ENCODE measurements at places on chromosomes 4 and X.

GRCh38 chr4:79820427-79820826 lies 252.6 kb downstream of the ANTXR2 start:
- no peak for DNase-seq

DNA sequence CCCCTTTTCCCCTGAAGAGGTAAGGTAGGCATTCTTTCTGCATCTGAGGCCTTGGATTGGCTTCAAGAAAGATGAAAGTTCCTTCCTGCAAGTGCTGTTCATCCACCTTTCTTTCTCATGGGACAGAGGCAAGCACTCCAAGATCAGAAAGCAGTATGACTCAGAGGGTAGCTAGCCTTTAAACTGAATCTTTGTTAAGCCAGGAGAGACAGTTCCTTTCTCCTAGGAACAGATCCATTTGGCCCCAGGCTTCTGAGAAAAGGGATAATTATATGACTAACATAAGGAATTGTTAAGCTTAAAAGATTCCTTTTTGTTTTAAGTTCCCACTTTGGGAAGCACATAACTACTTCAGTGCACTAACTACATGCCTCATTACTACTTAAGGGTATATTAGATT lies 192.0 kb downstream of the PPP3CA start:
- DNase-seq = no peak

DNA sequence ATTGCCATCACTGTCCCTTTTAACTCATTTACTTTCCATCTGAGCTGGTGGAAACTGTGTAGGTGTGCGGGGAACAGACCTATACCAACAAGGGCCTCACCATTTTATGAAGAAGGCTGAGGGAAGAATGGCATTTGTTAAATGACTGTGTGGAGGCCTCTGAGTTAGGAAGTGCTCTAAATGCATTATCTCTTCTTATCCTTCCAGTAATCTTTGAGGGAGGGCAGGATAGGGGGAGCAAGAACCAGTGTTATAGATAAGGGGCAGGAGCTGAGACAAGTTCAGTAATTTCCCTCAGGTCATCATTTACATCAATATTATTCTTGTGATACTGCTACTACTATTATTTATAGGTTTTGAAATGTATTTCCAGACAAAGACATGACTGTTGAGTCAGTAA lies 122.4 kb upstream of the PDLIM3 start:
- DNase-seq = no peak

GRCh38 chr4:123037804-123038203 lies 115.4 kb upstream of the NUDT6 start:
- DNase-seq = no peak

GRCh38 chrX:19721726-19722370 lies 165.6 kb downstream of the SH3KBP1 start:
- no peak for DNase-seq

- peak; percentile 47 for DNase-seq
Measured at GRCh38 chrX:154013614-154014360, 5.9 kb downstream of the IRAK1 start.

- no peak for DNase-seq
Measured at GRCh38 chr4:9704551-9705332, 76.7 kb upstream of the DRD5 start.

DNA sequence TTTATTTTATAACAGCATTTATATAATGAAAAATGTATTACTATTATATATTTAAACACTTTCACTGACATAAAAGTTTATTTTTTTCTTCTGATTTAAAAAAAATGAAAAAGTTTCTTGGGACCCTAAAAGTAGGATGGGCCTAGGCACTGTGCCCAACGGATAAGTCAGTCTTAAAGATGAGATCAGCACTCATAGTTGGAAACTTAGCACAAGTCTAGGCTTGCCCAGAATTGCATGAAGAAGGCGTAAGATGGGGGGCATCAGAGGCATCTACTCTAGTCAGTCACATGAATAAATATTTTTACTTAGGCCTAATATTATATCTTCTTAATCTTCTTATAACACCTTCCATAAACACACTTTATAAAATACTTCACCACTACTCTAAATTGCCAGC lies 306.7 kb upstream of the GRID2 start:
- DNase-seq = no peak

- no peak for DNase-seq
Measured at GRCh38 chr4:52997132-52997416, 135.0 kb downstream of the RASL11B start.

GRCh38 chrX:115339441-115340025 lies 50.0 kb downstream of the LUZP4 start:
- no peak for DNase-seq

GRCh38 chr4:83603129-83603528 lies 67.2 kb downstream of the GPAT3 start:
- DNase-seq = no peak

DNA sequence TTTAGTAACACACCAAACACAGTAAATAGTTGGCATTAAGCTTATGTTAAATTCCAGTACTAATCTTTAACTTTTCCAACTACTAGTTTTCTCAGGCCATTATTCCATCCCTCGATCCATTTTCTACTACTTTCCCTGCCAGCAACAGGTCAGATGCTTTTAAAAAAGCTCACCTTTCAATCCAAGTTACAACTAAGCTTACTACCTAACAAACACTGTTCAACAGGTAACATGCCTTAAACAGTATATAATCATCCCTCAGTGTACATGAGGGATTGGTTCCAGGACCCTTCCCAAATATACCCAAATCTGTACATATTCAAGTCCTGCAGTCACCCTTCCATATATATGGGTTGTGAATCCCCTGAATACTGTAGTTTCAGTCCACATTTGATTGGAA lies 5.5 kb downstream of the CCNA2 start:
- DNase-seq = no peak

GRCh38 chrX:46713672-46714490 lies 45.0 kb downstream of the SLC9A7 start:
- no peak for DNase-seq

DNA sequence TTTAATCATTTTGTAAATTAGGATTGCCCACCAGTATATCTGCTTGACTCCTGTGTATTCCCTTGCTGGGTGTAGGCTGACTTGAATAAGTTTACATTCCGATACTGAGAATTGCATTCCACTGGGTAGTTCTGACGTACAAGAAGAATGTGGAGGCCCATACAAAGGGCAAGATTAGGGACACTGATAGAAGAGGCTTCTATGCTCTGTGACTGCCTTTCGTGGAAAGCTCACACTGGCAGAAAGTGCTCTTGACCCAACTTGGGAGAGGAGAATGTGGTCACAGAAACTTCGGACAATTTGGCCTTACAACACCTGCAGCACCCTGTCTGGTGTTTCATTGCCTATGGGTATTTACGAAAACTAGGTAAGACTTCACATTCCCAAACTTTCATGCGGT lies 126.3 kb downstream of the RAPGEF2 start:
- DNase-seq = no peak

DNA sequence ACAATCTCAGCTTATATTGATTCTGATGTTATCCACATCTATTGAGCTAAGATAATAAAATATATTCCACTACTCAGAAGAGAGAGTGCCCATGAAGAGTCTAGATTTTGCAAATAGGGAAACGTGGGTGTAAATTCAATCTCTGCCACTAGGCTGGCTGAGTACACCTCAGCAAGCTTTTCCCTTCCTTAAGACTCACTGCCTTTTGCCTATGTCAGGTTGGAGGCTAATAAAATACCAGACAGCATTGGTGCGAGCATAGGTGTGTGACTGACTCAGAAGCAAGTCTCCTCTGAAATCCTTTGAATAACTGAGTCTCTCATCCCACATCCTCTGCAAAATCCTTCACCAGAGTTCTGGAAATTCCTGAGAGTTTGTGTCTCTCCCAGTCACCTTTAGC lies 405.4 kb upstream of the CPEB2 start:
- DNase-seq = no peak

GRCh38 chr4:143768007-143768591 lies 67.6 kb upstream of the FREM3 start:
- no peak for DNase-seq

GRCh38 chr4:69497886-69498395 lies 2.2 kb upstream of the UGT2B4 start:
- DNase-seq = no peak

DNA sequence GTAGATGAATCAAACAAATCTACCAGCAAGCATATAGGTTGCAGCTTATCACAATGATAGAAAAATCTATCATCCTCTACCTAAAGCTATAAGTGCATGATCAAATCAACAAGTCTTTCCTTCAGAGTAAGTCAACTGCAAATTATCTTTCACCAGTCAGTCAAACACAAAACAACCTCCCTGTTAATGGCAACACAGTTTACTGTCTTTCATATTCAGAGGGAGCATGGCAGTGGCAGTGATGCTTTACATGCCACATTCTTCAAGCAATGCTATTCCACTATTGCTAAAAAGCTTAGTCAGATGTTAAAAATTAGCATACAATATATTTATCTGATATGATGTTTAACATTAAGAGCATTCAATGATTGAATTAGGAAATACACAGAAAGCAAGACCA lies 245.1 kb upstream of the KLHL4 start:
- no peak for DNase-seq

GRCh38 chr4:1604706-1605205 lies 79.4 kb downstream of the FAM53A start:
- peak; percentile 57 for DNase-seq

DNA sequence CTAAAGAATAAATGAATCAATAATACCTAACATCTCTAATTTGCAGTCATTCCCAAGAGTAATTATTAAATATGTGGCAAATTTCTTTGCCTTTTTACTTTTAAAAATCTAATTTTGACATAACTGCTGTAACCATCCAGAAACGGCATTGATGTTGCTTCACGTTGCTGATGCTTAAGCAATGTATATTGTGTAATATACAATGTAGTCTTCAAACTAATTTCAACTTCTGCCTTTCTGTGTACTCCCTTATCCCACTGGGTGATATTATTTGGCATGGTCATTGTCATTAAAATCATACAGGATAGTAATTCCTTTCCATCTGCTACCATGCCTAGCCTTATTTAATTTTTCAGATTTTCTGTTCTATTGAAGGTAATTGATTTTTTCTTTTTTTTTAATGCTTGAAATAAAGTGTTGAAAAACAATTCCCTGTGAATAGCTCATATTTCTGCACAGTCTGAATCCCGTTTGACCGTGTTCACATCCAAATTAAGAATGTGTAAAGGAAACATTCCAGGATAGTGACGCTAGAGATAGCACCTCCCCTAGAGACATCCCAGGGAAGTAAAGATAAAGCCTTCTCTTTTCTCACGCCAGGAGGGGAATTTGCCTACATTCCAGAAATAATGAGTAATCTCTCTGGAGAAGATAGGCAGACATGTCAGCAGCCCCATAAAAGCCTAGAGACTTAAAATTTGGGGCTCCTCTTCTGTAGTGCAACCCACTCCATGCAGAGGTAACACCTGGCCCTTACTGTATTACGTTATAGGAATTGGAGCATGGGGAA lies 8.6 kb downstream of the FAM200B start:
- no peak for DNase-seq

- no peak for DNase-seq
Measured at GRCh38 chrX:31459361-31459760, 387.5 kb upstream of the FTHL17 start.

GRCh38 chrX:31338991-31339350 lies 267.1 kb upstream of the FTHL17 start:
- no peak for DNase-seq

- DNase-seq = no peak
Measured at GRCh38 chr4:100590325-100590724, 72.5 kb upstream of the EMCN start.

- DNase-seq = no peak
Measured at GRCh38 chrX:149506349-149506748, 1.2 kb upstream of the IDS start.

DNA sequence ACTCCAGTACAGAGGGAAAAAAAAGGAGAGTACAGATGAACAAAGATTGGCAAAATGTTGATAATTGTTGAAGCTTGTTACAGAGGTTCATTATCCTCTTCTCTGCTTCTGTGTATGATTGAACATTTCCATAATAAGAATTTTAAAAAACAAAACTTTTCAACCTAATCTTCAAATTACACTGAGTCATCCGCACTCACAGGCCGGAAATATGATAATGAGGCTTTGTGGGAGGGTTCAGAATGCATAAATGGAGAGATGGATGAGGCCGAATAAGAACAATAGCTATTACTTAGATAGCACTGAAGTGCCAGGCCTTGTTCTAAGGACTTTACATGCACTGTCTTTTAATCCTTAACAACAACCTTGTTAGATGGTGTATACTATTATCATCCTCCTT lies 4.6 kb upstream of the ERCC6L start:
- DNase-seq = no peak

DNA sequence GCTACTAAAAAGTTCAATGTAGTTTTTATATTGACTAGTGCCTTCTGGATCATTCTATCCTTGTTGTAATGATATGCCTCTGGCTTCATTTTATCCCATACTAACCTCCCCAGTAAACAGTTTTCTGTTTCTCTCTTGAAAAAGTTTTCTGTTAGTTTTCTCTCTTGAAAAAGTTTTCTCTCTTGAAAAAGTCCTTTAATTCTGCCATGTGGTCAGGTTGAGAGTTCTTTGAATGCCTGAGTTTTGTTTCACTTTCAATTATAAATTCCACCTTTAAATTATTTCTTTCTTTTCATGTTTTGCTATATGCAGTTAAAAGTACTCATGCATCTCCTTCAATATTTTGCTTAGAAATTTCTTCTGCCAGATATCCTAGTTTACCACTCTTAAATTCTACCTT lies 1139.6 kb downstream of the STPG2 start:
- no peak for DNase-seq

GRCh38 chr4:154467886-154468285 lies 23.7 kb downstream of the DCHS2 start:
- DNase-seq = no peak

DNA sequence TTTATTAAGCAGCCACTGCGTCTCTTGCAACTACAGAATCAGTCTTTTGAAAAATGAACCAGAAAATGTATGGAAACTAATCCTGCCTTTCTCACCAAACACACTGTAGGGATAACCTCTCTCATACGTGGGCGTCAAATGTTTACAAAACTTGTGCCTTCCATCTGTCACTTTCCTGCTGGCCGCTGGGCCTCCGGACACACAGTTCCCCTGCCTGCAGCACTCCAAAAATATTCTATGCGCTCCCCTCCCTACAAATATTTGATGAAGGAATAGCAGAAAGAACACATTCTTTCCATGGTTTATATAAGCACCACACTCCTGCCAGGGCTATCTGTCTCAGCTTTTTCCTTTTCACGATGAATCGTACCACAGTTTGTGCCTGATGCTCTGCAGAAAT lies 14.9 kb upstream of the CYTL1 start:
- DNase-seq = no peak

- DNase-seq = no peak
Measured at GRCh38 chr4:113888006-113888405, 91.4 kb downstream of the ARSJ start.

GRCh38 chr4:154421618-154422017 lies 70.0 kb downstream of the DCHS2 start:
- no peak for DNase-seq

- DNase-seq = no peak
Measured at GRCh38 chrX:20059467-20060128, 57.1 kb downstream of the MAP7D2 start.

DNA sequence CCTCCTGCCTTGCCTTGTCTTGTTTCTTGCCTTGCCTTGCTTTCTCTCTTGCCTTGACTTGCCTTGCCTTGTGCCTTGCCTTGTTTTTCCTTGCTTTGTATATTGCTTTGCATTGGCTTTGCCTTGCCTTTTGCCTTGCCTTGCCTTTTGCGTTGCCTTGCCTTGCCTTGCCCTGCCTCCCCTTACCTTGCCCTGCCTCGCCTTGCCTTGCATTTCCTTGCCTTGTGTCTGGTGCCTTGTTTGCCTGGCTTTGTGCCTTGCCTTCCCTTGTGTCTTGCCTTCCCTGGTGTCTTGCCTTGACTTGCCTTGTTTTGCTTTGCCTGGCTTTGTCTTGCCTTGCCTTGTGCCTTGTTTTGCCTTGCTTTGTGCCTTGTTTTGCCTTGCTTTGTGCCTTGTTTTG lies 89.7 kb downstream of the TAB3 start:
- no peak for DNase-seq
